Left ventricle myocardium inferior (tissue), 1 donor: ENCODE measurements at places on chromosomes 5 and 9. TPM values are rescaled to one million over a fixed set of nuclear protein-coding genes. Genes with fewer than 3 reads are reported as not detected.

DMRTA1 gene
- 0.77 TPM for total RNA-seq

ST8SIA4 gene
- total RNA-seq: 3.2 TPM

MAPK9 gene
- 40.9 TPM for total RNA-seq

DNA sequence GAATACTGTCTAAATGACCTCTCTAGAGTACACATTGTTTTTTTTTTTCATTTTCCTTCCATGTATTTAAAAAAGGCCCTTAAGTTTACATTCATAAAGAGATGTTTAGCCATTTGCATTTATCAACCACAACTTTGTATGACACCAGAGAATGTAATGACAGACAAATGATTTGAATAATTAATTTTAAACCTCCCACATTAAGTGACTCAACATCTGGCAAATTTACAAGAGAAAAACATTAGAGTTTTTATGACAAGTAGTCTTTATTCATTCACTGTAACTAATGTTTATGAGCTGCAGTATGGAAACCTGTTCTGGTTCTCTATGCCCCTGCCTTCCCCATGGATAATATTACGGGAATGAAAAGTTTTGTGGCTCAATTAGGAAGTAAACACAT lies 1093.8 kb upstream of the CDH9 start:
- no peak for DNase-seq

GRCh38 chr5:553874-554273 lies 29.6 kb upstream of the SLC9A3 start:
- no peak for DNase-seq

DNA sequence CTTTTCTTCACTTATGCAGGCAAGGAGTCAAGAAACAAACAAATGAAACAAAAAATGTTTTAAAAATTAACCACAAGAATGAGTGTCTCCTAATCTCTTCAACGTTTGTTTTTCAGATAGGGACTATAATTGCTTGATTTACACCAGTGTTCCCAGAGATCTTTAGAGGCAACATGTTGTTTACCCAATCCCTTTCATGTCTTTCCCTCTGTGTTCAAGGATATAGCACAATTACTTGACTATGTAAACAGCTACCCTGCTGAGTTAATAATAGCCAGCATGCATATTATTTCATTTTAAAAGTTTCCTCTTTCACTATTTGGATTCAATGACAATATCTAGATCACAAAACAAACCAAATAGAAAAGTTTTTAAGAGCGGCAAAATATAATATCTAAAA lies 25.1 kb upstream of the SHISAL2B start:
- no peak for DNase-seq

DNA sequence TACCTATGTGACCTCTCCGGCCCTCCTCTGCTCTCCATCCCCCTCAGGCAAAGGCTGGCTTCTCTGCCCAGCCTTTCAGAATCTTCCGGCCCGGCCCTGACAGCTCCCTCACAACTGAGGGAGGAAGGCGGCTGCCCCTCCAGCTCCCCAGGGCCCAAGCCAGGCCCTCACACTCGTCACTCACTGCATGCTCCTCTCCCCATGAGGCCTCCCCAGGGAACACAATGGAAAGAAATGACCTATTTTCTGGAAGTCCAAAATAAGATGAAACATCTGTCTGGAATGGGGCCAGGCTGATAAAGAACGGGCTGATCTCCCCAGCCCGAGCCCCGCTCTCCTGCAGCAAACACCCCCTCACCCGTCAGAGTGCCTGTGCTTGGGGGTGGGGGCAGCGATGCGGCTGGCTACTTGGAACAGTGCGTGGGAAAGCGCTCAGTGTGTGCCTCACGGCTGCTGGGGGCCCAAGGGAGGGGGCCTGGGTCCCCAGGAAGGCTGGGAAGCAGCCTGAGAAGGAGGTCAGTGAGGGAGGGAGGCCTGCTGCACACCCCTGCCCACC lies 11.3 kb downstream of the PDGFRB start:
- peak; percentile 77 for DNase-seq

DNA sequence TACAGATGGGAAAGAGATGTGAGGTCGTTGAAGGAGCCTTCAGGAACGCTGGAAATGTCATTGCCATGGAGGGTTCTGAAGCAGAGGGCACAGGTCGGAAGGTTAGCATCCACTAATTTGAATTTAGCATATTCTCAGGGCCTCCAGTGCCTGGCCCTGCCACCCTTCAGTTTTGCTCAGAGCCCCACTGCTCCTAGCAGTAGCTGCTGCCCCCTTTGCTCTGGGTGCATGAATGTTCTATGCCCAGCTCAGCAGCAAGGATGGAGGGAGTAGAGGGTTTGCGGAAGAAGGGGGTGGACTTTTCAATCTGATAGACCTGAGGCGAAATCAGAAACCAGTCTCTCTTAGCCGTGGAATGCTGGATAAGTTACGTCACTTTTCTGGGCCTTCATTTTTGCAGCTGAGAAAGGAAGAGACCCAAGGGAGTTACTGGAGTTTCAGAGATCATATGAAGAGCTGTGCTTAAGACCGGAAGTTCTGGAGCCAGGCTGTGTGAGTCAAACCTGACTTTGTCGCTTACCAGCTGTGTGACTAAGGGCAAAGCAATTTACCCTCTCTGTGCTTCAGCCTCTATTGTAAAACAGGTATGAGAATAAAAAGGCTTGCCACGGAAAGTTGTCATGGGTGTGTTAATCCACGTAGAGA lies 133.2 kb upstream of the PANK3 start:
- DNase-seq: no peak

DNA sequence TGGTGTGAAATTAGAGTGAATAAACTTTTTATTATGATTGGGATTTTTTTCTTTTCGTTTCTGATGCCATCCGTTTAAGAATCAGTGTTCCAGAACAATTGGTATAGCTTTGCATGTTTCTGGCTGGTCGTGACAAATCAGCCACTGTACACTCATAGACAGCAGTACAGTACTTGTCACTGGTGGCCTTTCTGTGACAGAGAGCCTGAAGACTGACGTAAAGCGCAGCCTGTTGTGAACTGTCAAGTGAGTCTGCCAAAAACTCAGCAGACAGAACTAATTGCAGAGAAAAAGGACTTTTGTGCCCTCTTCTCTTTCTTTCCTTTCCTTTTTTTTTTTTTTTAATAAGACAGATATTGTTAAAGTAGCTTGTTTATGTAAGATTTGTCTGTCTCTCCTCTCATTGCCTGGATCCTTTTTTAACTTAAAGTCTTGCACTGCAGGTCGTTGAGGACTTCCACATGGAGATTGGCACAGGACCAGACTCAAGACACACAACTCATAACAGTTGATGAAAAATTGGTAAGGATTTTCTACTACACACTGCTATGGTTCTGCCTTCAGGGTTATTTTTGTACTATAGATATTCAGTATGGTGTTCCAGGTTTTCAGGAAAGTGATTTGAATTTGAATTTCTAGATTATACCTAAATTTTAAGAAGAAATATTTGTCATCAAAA lies 42.7 kb downstream of the NDUFS4 start:
- no peak for DNase-seq

DNA sequence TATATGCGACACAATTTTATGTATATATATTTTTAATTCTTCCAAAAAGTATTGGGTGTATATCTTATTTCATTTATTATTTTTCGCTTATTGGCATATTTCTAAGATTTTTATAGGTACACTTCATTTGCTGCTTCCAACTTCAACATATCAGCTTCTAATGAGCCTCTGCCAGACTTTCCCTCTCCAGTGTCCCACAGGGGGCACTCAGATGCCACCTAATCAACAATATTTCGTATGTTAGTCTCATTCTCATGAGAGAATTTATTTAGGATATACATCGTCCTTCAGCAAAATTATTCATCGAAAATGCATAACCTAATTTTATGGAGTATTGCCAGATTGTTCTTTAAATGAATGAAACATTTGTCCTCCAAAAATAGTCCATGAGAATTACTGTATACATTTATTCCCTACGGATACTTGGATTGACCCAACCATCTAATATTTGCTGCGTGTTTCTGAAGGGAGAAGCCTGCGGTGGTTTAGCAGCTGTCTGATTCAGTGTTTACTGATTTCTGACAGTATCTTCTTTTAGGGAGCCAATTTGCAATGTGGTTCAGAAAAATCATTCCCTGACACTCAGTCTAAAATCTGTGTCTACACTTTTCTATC lies 100.6 kb upstream of the SELENOP start:
- no peak for DNase-seq

GRCh38 chr9:135332979-135333748 lies 146.4 kb upstream of the PPP1R26 start:
- DNase-seq: no peak

DNA sequence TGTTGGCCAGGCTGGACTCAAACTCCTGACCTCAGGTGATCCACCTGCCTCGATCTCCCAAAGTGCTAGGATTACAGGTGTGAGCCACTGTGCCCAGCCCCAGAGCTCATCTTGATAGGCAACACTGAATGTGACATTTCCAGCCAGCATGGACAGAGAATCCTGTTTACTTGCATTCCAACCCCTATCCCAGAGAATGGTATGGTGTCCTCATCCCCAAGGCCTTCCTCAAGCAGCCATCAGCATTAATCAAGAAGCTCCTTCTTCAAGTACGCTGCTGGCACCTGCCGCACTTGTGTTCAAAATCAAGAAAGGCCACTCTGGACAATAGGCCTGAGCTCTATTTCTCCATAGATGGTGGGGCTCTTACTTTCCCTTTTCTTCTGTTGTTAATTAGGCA lies 40.2 kb downstream of the STARD4 start:
- no peak for DNase-seq

DNA sequence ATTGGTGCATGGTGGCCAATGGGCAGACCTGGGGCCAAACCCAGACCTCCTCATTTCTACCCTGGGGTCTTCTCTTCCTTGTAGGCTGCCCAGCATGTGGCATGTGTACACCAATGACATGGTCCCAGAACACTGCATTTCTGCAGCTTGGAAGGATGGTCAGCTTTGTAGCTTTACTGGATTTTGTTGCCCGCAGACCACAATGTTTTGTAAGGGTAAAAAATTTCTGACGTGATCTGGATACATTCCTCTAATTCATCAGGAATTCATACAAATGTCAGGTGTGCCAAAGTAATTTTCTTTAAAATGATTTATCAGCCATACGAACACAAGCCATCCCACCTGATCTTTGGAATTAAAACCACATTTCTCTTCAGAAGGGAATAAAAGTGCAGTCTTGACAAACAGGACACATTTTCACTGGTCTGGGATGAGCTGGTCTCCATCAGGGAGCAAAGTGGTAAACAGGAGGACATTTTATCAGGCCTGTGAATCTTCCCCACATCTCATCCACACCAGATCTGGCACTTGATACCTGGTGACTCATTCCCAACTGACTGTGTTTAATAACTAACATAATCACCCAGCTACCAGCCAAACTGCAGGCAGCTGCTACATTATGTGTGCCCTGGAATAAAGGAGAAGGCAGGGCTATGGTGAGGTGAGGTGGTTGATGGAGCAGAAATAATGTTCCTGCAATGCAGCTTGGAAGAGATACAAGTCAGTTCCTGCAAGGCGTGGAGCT lies 103.9 kb downstream of the SPOCK1 start:
- no peak for DNase-seq
